Stimulated activated CD4-positive, alpha-beta T cell treated with anti-CD3 and anti-CD28 coated beads, TNF-alpha, amount 100 ng/mL, for 24 hours (primary cell): ENCODE measurements at places on chromosomes 12 and 14.
A peak's percentile ranks its signal among the peaks of the same experiment; 100 is the strongest.

DNA sequence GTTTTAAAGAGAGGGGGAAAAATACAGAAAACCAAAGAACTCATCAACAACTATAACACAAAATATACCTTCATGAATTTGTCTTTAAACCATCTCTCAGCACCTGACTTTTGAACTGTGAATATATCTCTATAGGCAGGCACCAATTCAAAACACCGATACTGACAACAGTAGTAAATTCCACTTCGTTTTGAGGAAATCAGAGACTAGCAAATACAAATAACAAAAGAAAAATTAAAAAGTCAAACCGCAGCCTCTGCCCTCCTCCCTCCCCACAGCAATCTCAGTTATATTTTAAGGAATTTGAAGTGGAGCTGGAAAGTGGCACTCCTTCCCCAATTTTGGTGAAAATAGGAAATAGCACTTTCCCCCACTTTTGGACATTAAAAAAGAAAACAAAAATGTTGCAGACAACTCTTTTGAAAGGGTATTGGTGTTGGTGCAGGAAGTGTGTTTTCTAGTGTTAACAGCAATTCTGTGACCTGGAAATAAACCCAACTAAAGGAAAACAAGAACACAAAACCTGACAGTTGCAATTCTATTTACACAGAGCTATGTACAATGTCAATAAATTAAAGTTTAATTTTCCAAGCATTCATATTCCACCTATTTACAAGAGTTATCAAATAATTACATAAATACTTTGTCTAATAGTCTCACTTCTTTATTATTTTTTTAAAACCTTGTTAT lies 13.5 kb downstream of the TBX3 start:
- DNase-seq: no peak

GRCh38 chr12:54359762-54360351 lies 4.4 kb downstream of the GPR84 start:
- no peak for DNase-seq

- no peak for DNase-seq
Observed at GRCh38 chr12:101050631-101051030, 159.4 kb downstream of the SLC5A8 start.

GRCh38 chr14:30034152-30034551 lies 106.5 kb upstream of the PRKD1 start:
- no peak for DNase-seq

DNA sequence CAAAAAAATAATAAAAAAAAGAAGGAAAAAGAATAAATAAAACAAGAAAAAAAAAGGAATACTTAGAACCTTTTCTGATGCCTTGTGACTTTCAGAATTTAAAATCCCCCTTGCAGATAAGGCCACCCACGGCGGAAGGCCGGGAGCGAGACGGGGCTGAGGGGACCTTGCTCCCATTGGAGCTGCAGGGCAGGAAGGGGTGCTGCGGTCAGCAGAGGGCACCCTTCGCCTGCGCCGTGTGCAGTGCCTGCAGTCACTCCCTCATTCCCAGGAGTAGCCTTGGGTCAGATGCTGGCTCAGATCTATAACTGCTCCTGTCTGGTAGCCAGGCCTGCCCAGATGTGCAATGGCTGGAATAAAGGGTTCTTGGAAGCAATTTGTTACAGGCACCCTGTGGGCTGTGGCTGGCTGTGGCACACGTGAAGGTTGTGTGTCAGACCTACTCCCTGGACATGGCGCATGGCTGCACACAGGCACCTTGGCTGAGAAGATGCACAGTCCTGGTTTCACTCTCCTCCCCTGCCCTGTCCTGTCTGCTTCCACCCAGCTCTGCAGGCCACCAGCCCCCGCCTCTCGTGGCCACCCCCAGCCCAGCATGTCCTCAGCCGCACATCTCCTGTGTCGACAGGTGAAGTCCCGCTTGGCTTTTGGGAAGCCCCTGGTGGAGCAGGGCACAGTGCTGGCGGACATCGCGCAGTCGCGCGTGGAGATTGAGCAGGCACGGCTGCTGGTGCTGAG lies 13.4 kb upstream of the ALDH2 start:
- DNase-seq: no peak

DNA sequence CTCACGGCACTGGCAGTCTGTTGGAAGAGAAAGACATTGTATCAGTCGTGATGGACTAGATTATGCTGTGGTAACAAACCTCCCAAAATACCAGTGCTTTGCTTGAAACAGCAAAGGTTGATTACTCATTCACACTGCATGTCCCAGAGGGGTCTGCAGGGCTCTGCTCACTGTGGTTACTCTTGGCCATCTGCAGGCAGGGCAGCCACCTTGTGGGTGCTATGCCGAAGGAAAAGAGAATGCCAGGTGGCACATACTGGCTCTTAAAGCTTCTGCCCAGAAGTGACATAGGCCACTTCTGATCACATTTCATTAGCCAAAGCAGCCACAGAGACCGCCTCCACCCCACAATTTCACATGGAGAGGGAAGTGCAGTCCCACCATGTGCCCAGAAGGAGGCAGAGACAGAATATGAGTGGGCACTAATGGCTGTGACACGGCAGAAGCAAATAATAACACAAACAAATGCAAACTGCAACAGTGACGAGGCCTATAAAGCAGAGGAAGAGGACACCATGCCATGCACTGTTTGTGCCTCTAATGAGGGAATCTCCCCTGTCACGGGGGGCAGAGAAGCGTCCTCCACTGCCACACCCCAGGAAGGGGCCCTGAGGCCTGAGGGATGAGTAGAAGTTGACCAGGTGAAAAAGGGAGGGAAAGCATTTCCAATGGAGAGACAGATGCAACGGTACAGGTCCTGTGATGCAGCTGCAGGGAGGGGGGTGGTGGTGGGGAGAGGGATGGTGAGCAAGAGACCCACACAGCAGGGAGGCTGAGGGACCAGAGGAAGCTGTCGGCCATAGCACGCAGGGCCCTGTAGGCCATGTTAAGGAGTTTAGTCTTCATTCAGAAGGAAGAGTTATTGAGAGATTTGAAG lies 51.7 kb upstream of the KICS2 start:
- no peak for DNase-seq

- no peak for DNase-seq
Observed at GRCh38 chr14:67526181-67526580, 6.9 kb upstream of the PLEKHH1 start.

DNA sequence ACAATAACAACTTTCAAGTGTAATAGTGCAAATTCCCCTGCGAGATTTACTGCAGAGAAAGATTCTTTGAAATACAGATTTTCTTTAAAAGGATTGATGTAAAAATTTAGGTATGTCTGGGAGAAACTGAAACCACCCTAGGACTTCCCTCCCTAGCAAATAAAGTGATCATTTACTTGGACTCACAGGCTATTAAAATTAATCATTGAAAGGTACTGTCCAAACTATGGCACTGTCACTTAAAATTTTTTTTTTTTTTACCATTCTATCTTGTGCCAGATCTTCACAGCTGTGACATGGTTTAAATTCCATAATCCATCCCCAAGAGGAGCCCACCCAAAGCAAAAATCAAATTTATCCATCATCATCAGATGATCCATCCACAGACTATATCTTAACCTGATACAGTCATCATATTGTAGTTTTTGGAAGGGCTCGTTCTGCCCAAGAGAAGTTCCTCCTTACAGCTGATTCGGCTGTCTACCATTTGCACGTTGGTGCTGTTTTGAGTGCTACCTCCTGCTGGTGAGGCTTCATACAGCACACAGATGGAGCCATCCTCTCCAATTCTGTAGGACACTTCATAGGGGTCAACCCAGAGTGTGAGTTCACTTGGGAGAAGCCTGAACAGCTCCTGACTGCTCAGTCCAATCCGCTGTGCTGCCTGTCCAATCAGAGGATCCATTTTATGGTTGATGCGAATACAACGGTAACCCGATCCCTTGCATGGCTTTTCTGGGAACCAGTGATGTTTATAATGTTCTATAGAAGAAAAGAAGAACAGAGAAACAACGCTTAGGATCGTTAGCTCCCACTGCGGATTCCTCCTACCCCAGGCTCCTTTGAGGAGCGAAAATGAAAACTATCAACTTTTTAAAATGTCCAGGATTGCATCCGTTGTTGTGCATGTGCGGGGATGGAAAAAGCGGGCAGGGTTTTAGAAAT lies 1.7 kb downstream of the BTG1 start:
- DNase-seq: peak; percentile 53

GRCh38 chr14:22334627-22335026 lies 254.4 kb downstream of the DAD1 start:
- no peak for DNase-seq

DNA sequence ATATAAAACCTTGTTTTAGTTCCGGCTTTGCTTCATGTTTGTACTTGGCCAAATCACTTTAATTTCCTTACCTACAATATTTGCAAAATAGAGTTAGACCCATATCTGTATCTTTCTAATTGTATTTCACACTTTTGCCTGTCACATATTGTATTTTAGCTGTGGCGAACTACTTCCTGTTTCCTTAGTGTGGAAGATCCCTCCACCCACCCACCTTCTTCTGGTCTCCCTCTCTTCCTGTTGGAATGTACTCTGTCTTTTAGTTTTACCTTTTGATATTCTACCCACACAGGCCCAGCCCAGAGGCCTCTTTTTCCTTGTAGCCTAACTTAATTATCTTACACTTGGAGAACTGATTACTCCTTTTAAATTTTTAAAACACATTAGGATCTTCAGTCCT lies 78.2 kb downstream of the SCN8A start:
- no peak for DNase-seq

DNA sequence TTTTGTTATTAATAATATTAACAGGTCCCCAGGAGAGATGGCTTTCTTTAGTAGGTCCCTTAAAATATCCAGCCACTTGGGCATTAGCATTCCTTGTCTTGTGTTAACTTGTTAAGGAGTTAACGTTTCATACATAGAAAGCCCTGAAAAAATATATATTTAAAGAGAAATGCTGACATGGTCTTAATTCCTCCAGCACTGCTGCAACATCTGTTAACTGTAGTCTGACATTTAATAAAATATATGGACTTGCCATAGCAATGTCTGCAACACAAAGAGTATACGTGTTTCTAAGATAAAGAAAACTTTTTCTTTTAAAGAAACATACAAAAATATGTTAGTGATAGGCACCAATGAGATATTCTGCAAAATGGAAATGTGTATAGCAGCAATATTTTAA lies 10.0 kb downstream of the SLC38A4 start:
- DNase-seq: no peak

- DNase-seq: peak; percentile 22
Observed at GRCh38 chr12:116123451-116124258, 153.8 kb downstream of the MED13L start.

- DNase-seq: no peak
Observed at GRCh38 chr12:115722181-115722580, 555.3 kb downstream of the MED13L start.

DNA sequence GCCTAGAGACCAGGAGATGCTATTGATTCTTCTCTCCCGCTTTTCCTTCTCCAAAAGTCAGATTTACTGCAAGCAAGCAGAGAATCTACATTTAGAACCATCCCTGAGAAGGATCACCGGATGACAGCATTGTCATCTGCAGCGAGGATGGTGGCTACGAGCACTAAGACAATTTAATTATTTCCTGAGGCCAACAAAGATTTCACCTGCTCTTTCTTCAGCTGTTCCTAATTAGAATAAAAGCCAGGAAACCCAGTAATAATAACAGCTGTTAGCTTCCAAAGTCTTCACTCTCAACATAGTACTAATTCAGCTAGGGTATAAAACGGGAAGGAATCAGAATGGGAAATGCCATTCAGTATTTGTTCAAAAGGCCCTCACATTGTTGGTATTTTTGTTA lies 53.3 kb downstream of the TMTC1 start:
- no peak for DNase-seq

- no peak for DNase-seq
Observed at GRCh38 chr12:44654646-44655639, 221.2 kb downstream of the NELL2 start.

DNA sequence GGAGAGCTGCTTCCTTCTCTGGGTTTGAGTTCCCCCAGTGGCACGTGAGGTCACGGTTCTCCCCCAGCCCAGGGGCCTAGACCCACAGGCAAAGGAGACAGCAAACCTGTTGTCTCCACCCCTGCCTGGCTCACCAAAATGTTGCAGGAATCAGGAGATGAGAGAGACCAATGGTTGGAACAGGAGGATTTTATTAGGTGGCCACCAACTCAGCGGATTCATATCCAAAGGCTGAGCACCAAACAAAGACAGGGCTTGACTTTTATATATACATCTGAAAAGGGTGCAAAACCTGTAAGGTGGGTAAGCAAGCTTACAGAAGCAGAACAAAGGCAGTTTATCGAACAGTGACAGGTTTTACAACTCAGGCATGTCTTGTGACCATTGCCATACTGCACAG lies 9.2 kb upstream of the ADAM21 start:
- no peak for DNase-seq

GRCh38 chr12:124428792-124429281 lies 133.9 kb downstream of the RFLNA start:
- no peak for DNase-seq

- DNase-seq: no peak
Observed at GRCh38 chr14:50897658-50898175, 25.9 kb downstream of the ABHD12B start.

GRCh38 chr12:4771960-4772566 lies 51.9 kb downstream of the GALNT8 start:
- no peak for DNase-seq

DNA sequence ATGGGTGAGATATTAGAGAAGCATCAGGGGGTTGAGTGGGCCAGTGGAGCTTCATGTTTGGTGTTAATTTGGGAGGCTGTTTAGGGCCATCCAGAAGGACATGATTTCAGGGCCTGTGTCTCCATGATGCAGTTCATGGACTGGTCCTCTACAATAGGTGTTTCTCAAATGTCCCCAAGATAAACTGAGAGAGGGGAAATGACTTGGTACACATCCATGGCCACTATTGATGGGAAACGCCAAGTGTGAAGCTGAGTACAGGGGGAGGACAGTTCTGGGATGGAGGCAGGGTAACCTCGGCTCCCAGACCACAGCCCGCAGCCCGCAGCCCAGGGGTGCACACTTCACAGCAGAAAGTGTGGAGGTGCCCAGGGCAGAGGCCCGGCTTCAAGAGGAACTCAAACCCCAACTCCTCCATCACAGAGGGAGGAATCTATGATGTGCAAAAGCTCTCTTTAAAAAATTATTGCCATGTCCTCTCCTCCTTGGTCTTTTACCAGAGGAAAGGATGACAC lies 33.3 kb downstream of the CACNA2D4 start:
- no peak for DNase-seq

DNA sequence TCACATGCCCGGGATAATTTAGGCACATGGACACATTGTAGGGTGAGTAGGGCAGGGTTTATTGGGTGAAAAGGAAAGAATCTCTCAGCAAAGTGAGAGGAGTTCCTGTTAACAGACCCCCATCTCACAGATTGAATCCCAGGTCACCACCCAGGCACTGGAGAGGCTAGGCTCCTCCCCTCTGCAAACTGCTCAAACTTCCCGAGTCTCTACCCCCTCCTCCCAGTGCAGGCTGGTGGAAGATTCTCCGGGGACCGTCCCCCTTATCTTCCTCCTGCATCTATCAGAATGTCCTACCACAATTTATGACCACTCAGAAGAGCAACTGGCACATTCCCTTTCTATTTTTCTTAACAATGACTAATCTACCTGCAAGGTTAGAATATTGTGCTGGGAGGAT lies 126.0 kb downstream of the NTF3 start:
- DNase-seq: no peak
